ENCODE measurements at places on chromosomes 1 and 21. TPM values are rescaled to one million over a fixed set of nuclear protein-coding genes. Genes with fewer than 3 reads are reported as not detected.

Gene PGLYRP3
- total RNA-seq: 0.87 TPM

DNA sequence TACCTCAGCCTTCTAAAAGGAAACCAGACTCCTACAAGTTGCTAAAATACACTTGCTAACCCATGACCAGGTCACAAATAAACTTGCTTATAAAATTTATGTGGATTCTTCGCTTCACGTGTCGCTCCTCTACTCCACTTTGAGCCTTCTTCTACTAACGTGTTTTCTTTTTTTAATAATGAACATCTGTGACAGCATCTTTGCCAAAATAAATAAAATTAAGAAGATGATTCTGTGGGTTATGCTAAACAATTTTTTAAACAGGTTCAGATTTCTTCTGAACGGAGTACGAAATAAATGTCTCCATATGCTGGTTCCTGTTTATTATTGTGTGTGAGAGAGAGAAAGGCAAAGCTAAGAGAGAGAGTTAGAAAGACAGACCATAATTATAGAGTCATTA lies 735.8 kb downstream of the LTN1 start:
- DNase-seq: no peak

Gene CCDC17
- 3.6 TPM for total RNA-seq

Gene OR11L1
- total RNA-seq: not detected

DNA sequence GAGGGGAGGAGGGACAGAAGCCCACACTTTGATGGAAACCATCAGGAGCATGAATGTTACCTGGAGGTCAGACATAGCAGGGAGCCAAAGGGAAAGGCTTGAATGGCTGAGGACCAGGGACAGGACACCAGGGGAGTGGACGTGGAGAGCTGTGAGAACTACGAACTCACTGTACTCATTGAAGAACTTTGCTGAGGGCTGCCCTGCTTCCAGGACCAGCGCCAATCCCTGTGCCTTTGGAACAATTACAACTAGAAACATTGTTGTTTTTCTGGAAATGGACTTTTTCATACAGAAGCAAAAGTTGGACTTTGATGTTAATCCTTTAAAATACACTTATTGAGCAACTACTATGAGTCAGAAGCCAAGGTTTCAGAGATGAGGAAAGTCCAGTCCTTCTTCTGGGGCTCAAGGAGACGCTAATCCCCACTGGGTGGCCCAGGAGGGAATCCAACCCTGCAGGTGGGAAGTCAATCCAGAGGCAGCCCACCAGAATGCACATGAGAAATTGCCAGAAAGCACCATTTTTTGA lies 12.9 kb downstream of the TSPAN2 start:
- no peak for DNase-seq

GRCh38 chr1:172019976-172020375 lies 178.7 kb downstream of the DNM3 start:
- DNase-seq: no peak

DNA sequence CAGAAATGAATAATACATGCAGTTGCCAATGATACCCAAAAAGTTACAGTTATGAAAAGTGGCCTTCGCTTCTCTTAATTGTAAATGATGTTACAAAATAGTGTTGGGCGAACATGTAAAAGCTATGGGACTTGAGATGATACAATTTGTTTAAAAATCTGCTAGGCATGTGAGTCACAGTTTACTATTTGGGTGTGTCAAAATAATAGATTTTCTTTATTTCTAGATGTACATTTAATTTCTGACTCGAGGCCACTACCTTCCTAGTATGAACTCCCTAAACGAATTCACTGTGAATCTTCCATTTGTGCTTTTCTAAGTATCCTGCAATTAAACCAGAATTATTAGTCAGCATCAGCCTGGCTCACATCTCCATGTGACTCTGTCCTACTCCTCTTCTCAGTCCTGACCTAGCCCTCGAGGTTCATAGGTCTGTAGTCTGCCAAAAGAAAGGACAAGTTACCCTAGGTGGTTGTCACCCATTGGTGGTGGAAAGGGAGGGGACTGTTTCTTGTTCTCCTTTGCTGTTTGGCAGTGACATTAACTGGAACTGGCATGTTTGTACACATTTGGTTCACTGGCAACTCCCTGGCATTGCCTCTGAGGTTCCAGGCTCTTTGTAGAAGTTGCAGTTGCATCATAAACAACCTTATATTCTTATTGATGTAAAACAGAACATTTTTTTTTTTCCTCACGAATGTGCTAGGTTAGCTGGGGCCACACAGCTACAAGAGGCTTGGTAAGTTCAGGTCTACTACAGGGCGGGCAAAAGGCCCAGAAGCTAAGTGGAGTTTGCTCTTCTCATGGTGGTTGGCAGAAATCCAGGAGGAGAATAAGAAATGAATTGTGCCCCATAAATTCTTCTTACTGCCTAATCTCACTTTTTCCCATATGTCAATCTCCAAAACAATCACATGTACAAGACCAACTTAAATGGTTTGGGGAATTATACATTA lies 746.5 kb upstream of the ADAMTS5 start:
- DNase-seq: no peak

Gene TAS1R1
- not detected for total RNA-seq

- DNase-seq: no peak
Measured at GRCh38 chr1:107877092-107877491, 87.9 kb downstream of the VAV3 start.

DNA sequence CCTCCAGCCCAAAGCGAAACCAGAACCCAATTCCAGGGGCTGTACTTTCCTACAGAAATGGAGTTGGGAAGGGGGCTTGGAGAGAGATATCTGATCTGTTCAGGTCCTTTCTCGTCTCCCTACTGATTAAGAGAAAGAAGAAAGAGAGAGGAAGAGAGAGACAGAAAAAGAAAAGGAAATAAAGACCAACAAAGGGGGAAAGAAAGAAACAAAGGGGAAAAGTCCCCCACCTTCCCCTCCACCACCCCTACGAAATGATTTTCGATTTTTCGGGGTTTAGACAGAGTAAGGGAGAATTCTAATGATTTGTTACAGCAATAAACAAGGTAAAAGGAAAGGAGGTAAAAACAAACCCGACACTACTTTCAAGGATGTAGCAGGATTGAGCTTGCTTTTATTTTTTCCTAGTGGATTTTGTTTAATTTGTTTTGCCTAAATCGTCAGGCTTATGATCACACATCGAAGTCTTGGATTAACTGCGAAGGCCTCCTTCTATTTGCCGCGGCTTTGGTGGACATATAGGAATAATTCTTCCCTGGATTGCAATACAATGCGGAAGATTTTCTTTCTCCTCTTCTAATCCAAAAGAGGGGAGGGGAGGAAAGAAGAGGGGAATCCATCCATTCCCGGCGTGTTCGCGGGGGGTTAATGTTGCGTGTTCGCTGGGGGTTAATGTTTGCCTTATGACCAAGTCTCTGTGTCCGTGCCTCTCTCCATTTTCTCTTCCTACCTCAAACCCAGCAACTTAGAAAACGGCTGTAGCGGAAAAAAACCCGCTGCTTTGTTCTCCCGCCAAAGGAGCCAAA lies 1.9 kb downstream of the TAL1 start:
- no peak for DNase-seq

DNA sequence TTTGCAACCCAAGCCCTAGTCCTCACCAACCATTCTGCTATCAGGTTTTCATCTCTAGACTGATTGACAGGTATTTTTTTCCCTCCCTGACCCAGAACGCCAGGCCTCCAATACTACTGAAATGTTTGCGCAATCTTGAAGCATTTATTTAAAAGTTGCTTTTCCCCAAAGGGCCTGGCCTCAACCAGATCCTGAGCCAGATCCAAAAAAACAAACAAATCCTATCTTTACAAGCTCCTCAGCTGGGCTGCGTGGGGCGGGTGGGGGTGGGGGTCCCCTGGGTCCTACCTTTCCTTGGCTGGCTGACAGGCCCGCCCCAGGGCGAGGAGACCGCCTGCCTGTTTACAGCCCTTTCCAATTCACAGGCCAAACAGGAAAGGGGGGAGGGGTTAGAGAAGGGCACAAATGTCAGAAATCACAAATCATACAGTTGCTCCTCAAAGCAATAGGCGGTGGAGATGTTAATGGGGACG lies 98.8 kb downstream of the FOXD2 start:
- no peak for DNase-seq

GRCh38 chr1:181676269-181676668 lies 193.0 kb downstream of the CACNA1E start:
- DNase-seq: no peak

Measured in type B pancreatic cell (in vitro differentiated cells).